ENCODE measurements at places on chromosomes 11 and 22.

DNA sequence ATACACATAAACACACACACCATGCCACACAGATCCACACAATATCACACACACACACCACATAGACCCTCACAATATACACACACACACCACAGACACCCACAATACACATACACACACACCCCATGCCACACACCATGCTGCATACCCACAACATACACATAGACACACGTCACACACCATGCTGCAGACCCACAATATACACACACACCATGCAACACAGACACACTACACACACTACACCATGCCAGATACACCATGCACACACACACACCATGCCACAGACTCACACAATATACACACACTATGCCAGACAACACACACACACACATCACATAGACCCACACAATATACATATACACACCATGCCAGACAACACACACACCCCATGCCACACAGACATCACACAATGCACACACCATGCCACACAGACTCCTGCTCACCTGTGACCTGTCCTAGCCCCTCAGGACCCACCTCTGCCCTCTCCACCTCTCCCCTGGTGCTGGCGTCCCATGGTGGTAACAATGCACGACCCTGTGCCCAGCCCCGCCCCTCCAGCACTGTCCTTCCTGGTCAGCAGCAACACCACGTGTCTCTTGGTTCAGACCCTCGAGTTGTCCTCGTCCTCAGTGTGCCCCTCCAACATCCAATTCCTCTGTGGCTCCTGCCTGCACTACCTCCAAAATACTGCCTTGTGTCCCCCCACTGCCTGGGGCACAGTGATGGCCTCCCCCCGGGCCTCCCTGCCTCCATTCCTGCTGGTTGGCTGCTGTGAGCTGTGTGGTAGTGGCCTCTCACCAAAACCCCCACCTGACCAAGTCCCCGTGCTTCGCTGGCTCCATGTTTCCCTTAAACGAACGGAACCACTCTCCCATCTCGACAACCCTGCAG lies 23.7 kb upstream of the RFPL3 start:
- DNase-seq: no peak

DNA sequence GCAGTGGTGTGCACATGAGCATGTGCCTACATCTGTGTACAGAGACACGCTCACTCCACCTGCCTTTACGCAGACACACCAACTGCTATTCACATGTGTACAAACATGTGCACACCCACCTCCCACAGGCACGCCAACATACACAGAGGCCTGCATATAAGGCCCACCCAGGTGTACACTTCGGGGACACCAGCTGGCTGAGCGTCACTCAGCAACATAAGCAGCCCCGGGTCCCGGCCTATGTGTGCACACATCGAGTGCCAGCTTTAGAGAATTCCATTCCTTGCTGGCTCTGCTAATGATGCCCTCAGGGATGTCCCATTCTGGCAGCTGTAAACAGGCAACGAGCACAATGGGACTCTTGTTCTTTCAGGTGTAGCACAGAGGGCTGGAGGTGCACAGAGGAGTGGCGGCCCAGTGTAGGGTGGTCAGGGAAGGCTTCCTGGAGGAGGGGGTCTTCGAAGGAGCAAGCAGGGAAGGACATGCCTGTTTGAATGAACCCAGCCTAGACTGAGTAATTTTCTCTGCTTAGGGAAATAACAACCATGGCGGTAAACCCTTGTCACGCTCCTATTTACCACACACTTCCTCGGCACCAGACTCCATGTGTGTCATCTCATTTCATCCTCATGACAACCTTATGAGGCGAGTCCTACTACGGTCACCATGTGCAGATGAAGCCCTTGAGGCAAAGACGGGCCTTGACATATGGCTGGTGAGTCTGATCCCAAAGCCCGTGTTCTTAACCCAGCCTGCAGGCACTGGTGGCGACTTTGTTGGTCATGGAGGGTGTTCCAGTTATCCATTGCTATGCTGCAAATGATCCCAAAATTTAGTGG lies 35.1 kb downstream of the RPL3 start:
- DNase-seq: no peak

GRCh38 chr11:131146827-131147490 lies 223.5 kb upstream of the NTM start:
- DNase-seq: no peak

GRCh38 chr11:84384731-84385130 lies 1098.6 kb upstream of the CCDC90B start:
- peak; percentile 31 for DNase-seq
